ENCODE measurements at places on chromosomes 7 and 10.

DNA sequence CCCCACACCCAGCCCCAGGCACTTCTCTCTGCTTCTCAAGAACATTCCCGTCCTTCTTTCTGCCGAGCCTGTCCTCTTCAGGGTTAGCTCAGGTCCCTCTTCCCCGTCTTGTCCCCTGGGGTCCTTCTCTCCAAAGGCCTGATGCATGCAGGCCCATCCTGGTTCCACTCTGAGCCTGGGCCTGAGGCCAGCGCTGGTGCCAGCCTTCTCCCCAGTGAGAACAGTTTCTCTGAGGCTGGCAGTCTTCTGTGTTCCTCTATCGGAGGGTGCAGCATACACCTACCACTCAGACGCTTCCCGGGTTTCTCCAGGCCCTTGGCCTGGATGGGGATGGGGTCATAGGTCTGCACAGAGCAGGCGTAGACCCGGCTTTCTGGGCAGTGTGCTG is 14.6 kb downstream of the AP5Z1 start:
- DNase-seq: no peak

DNA sequence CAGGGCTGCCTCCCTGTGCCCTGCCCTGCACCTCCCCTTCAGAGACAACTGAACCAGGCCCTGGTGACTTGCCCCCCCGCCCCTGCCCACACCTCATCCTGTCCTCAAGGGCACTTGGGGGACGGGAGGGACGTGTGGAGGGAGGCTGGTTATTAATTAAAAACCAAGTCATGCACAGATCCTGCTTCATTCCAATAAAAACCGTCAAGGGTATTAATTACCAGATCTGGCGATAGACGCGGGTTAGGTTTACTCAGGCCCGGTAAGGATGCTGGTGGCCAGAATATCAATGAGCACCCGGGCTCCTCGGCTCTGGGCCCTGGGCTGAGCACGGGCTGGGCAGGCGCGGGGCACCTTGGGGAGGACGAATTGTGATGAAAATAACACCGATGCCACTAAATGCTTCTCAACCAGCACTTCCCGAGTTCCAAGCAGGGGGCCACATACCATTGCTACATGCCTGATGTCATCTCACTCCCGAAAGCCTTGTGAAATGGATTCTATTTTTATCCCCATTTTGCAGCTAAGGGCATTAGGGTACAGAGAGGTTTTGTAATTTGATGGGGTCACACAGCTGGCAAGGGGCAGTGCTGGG is 24.5 kb upstream of the GTF2IRD1 start:
- DNase-seq: no peak

DNA sequence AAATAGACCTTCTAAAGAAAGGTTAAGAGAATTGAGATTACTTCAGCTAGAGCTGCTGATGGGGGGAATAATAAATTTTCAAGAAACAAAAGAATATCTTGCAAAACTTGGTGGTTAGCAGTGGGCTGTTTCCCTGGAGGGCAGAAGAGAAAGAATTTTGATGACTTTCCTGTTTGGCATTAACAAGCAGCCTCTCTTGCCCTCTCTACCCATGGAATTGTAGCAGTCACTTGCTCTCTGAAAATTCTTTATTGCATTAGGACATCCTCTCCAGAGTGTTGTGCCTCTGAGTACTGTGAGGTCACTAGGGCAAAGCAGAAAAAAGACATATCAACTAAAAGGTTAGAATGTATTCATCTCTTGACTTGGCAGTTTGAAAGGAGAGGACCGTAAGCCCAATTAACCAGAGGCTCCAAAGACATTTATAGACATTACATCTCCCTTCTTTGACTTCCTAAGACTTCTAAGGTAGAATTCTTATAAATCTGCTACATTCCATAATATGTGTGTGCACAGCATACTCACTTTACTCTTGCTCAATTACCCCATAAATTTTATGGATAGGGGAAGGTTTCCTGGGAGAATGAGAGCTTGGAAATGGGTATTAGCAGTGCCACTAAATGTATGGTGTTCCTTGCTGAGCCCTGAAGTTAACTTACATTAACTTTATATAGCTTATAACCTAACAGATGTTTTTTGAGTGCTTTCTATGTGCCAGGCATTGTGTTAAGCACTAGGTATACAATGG is 215.3 kb downstream of the KIF20B start:
- no peak for DNase-seq

GRCh38 chr10:118506671-118507590 is 88.5 kb downstream of the PRLHR start:
- no peak for DNase-seq

DNA sequence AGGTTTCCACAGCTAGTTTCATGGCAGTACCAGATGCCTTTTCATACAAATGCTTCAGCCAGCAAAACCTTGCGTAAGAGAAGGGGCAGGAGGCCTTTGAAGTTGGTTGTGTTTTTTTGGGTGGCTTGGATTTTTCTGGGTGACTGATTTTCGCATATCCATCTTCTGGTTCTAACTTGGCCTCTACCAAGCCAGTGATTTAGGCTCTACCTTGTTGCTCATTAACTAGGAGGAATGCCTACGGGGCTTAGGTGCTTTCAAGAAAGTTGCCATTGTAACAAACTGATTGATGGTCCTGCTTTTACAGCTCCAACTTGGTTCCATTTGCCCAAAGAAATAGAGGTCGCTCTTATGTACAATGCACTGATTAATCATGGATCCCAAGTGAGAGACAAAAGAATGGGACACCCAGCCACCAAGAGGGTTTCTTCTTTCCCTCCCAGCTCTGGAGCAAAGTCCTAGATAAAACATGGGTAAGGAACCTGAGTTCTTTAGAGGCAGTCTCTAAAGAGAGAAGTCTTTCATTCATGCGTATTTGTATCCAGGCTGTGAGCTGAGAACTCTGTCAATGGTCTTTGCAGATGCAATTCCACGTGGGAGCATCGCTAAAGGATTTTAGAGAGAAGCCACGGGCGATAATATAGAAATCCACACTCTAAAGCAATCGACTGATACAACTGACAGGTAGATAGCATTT is 92.1 kb upstream of the FGFR2 start:
- DNase-seq: no peak

DNA sequence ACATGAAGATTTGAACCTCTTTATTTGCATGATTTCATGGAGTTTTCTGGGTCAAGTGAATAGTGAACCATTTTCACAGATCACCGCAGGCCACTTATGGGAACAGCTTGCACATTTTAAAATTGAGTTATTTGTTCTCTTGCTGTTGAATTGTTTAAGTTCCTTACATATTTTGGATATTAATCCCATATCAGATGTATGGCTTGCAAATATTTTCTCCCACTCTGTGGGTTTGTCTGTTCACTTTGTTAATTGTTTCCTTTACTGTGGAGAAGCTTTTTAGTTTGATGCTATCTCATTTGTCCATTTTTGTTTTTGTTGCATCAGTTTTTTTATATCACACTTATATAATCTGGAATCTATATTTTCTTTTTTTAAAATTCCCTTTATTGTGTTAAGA is 14.1 kb upstream of the ZC3HAV1L start:
- DNase-seq: no peak

DNA sequence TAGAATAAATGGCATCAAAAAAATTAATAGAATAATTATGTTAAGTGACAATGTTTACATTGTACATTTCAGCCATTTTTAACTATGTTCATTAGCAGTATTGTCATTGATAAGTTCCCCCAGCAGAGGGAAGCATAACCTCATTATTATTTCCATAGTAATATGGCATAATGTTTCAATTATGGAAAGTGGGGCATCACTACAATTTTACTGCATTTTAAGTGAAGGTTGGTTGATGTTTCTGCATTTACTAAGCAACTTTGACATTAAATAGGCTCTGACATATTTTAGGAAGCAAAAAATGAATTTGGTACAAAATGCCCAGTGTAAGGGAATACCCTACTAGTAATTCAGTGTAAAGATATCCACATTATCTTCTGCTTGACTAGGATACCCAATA is 218.3 kb downstream of the SEMA3A start:
- DNase-seq: no peak

DNA sequence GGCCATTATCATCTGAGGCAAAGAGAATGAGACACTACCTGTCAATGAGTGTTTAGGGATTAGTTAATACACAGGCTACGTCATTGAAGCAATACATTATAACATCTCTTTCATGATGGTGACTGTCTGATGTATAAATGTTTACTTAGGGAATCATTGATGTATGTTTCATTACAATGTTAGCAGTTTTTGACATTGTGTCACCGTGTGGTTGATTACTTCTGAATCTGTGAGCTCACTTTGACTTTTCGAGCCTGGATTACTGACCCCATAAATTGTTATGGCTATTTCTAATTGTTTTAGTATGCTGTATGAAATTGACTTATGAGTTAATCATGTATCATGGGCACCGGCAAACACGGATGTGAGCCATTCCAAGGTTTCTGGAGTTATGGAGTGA is 494.0 kb downstream of the MAGI2 start:
- no peak for DNase-seq

GRCh38 chr10:69290993-69291392 is 12.7 kb downstream of the HK1 start:
- no peak for DNase-seq

- no peak for DNase-seq
Measured at GRCh38 chr7:50227726-50228125, 76.8 kb upstream of the IKZF1 start.

GRCh38 chr7:21318916-21319270 is 109.0 kb upstream of the SP4 start:
- DNase-seq: no peak

- no peak for DNase-seq
Measured at GRCh38 chr7:15947754-15948153, 261.3 kb upstream of the MEOX2 start.

GRCh38 chr7:86942081-86942480 is 117.4 kb downstream of the ELAPOR2 start:
- no peak for DNase-seq

DNA sequence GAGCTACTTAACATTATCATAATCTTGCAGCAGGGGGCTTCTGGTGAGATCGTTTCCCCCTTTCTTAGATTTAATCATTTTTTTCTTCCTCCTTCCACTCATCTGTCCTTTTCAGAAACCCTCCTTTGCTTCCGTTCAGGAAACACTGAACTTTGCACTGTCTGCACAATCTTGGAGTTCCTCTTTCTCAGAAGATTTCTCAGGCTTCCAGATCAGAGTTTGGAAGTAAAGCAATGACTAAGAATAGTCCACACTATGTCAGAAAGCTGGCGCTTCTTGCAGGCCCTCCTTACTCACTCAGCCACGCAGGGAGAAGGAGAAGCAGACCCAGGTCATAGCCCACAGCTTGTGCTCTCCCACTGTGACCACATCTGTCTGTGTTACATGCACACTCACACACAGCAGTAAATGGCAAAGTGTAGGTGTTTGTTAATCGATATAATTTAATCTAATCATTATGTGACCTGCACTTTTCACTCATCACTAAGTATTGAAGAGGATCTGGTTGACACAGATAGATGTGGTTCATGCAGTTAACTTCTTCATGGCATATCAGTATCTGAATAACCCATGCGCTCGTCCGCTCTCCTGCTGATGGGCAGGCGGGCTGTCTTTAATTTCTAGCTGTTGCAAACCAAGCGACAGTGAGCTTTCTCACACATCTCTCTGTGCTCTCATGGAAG is 30.2 kb downstream of the ALOX5 start:
- no peak for DNase-seq

DNA sequence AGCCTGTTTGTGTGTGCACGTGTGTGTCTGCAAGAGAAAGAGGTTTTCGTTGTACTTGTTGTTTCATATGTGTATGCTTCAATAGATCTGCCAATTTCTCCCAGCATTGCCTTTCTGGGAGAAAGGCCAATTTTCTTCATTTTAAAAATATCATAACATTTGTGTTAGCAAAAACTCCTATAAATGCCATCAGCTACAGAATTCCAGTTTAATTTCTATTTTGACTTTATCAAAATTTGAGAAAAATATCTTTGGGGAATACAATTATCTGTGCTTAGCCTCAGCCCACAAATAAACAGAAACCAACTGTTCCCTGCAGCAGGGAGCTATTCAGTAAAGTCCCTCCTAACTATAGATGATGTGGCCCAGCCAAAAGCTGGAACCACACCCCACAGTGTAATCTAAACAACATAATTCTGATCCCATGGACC is 68.3 kb upstream of the MGMT start:
- no peak for DNase-seq

DNA sequence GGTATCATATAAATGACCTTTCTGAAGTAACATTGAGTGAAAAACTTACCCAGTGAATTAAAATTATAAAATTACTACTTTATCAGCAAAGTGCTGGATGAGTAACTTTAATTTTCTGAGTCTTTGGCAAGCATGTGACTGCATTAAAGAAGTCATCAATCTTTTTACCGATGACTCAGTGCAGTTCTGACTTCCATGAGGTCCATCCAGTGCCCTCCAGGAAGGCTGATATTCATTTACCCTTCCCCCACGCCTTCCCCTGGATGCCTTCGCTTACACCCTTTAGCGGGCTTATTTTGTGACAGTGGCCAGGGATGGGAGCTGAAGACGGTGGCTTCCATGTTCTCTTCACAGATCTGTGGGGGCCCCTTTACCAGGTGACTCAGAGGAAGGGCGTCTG is 572.9 kb upstream of the PFKP start:
- DNase-seq: no peak

GRCh38 chr10:12795315-12796110 is 206.0 kb downstream of the CCDC3 start:
- no peak for DNase-seq

DNA sequence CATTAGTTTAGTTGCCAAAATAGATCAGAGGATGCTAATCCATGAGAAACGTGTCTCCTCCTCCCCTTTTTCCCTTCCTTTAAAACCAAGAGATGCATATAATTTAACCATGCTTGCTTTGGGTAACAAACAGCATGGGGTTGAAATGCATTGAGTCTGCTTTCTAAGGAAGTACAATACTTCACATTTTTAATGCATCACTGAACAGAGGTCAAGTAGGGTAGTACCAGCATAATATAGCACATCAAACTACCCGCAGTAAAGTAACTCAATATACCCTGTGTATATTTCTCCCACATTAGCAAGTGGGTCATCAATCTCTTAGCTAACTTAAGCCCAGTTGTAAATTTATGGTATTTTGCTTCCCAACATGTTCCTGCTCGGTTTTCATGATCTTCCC is 239.3 kb upstream of the SEMA3C start:
- DNase-seq: no peak

GRCh38 chr10:12635127-12635541 is 285.8 kb downstream of the CAMK1D start:
- DNase-seq: peak; percentile 6
